H9 (cell line): ENCODE measurements at places on chromosomes 11 and 22. TPM values are rescaled to one million over a fixed set of nuclear protein-coding genes. Genes with fewer than 3 reads are reported as not detected.

Gene HBG2
- total RNA-seq, result not detected in 2 replicates

Gene BBOX1
- not detected in 2 replicates for total RNA-seq

Gene CDCA5
- 93.9 and 94.8 TPM in 2 replicates for total RNA-seq

Gene APIP
- total RNA-seq, result 31.3 and 35.4 TPM in 2 replicates

Gene CDC45
- 32.7 and 35.7 TPM in 2 replicates for total RNA-seq

Gene OR52A1
- 0.09 and 0.42 TPM in 2 replicates for total RNA-seq

Gene RHOD
- 14.8 and 15.7 TPM in 2 replicates for total RNA-seq

Gene PLA2G3
- 8.2 and 8.3 TPM in 2 replicates for total RNA-seq

Gene VPREB1
- not detected in 2 replicates for total RNA-seq

Gene OR52E8
- not detected in 2 replicates for total RNA-seq

Gene RPUSD4
- 42.9 and 43.1 TPM in 2 replicates for total RNA-seq

Gene SLC5A1
- total RNA-seq, result not detected in 2 replicates

Gene CARNS1
- 0.88 and 1.1 TPM in 2 replicates for total RNA-seq

Gene RFPL2
- total RNA-seq, result not detected in 2 replicates

Gene OR10A4
- total RNA-seq, result not detected in 2 replicates

Gene MUC6
- not detected in 2 replicates for total RNA-seq

Gene SCN2B
- not detected in 2 replicates for total RNA-seq

Gene FREY1
- 2.1 and 2.2 TPM in 2 replicates for total RNA-seq

Gene SAA4
- total RNA-seq, result not detected in 2 replicates

Gene MS4A3
- not detected in 2 replicates for total RNA-seq

Gene SLC37A2
- 0.61 and 1.2 TPM in 2 replicates for total RNA-seq

Gene CD248
- total RNA-seq, result 1.3 and 1.5 TPM in 2 replicates

Gene NARS2
- total RNA-seq, result 28.8 and 29.7 TPM in 2 replicates

Gene OR52N1
- not detected in 2 replicates for total RNA-seq

Gene PARVB
- total RNA-seq, result 15.6 and 17.2 TPM in 2 replicates

Gene IFITM1
- 498 and 500 TPM in 2 replicates for total RNA-seq

Gene CCDC87
- total RNA-seq, result 0.88 and 1.1 TPM in 2 replicates

Gene FOLH1
- total RNA-seq, result not detected in 2 replicates

Gene FGF4
- 0.59 and 0.68 TPM in 2 replicates for total RNA-seq

Gene GP1BB
- 2.4 and 3.4 TPM in 2 replicates for total RNA-seq

Gene HYLS1
- 8.0 and 8.6 TPM in 2 replicates for total RNA-seq

Gene NXPE1
- not detected in 2 replicates for total RNA-seq

Gene SMIM35
- total RNA-seq, result not detected in 2 replicates

Gene MRTFA
- total RNA-seq, result 38.1 and 44.4 TPM in 2 replicates

Gene DERL3
- 9.0 and 9.8 TPM in 2 replicates for total RNA-seq

Gene ESAM
- 0.33 and 0.92 TPM in 2 replicates for total RNA-seq

Gene CKAP5
- 172 and 190 TPM in 2 replicates for total RNA-seq

Gene ISX
- not detected in 2 replicates for total RNA-seq

Gene INTS4
- total RNA-seq, result 37.9 and 38.6 TPM in 2 replicates

Gene GAB4
- total RNA-seq, result not detected in 2 replicates

Gene RANGAP1
- total RNA-seq, result 130 and 139 TPM in 2 replicates

Gene SLC7A4
- total RNA-seq, result 0.09 and 0.22 TPM in 2 replicates

Gene CRYAB
- total RNA-seq, result 1.1 TPM in 1 of 2 replicates, not detected in the other

Gene UPK3A
- total RNA-seq, result not detected in 2 replicates

Gene TMEM25
- total RNA-seq, result 24.5 and 26.2 TPM in 2 replicates

Gene TREH
- total RNA-seq, result not detected in 2 replicates

Gene MS4A15
- total RNA-seq, result 0.11 TPM in 1 of 2 replicates, not detected in the other

Gene LGALS12
- 1.9 and 2.0 TPM in 2 replicates for total RNA-seq

Gene TRIM49
- total RNA-seq, result not detected in 2 replicates

Gene OR51A2
- not detected in 2 replicates for total RNA-seq

Gene SYTL2
- total RNA-seq, result 5.0 and 5.2 TPM in 2 replicates

Gene PKP3
- 41.7 and 43.8 TPM in 2 replicates for total RNA-seq

Gene POU2AF2
- not detected in 2 replicates for total RNA-seq
